ENCODE measurements at places on chromosomes 12 and 14. TPM values are rescaled to one million over a fixed set of nuclear protein-coding genes. Genes with fewer than 3 reads are reported as not detected.

Gene AQP6
- not detected for total RNA-seq

Gene TRPV4
- total RNA-seq: 5.9 TPM

Gene GOLGA3
- total RNA-seq: 80.7 TPM

Gene SLC7A7
- total RNA-seq: 27.2 TPM

Gene TSPAN8
- not detected for total RNA-seq

Gene GPD1
- 2.6 TPM for total RNA-seq

Gene PPP4R4
- total RNA-seq: 0.58 TPM

Gene SYNDIG1L
- total RNA-seq: not detected

Gene MOK
- 11.6 TPM for total RNA-seq

Gene PTGDR
- not detected for total RNA-seq

Gene CEBPE
- not detected for total RNA-seq

Gene EXOC3L4
- not detected for total RNA-seq

Gene TMTC2
- 6.2 TPM for total RNA-seq

Gene ITGA5
- 1,054 TPM for total RNA-seq

Gene EFCAB11
- total RNA-seq: 5.7 TPM

Gene FGD6
- total RNA-seq: 14.1 TPM

Gene VRTN
- not detected for total RNA-seq
